A549 treated with Hydrocortisone at 1 μM for 4 hours (cell line): ENCODE measurements at places on chromosomes 12 and 14. TPM values are rescaled to one million over a fixed set of nuclear protein-coding genes. Genes with fewer than 3 reads are reported as not detected.

Gene TRIM9
- total RNA-seq, result 12.1 to 14.2 TPM (median 13.5 TPM) in 5 replicates

Gene GLI1
- 4.5 to 6.2 TPM (median 5.6 TPM) in 5 replicates for total RNA-seq

Gene KMT2D
- total RNA-seq, result 30.6 to 49.0 TPM (median 33.5 TPM) in 5 replicates

Gene AICDA
- total RNA-seq, result 0.13 to 0.28 TPM (median 0.24 TPM) in 5 replicates

Gene GLIPR1
- total RNA-seq, result 25.3 to 30.7 TPM (median 30.3 TPM) in 5 replicates

Gene DNAAF2
- 11.3 to 12.6 TPM (median 11.8 TPM) in 5 replicates for total RNA-seq

Gene KRT71
- total RNA-seq, result 0.05 TPM in 1 of 5 replicates, not detected in the others

Gene ATG101
- 89.9 to 103 TPM (median 94.3 TPM) in 5 replicates for total RNA-seq

Gene FAM90A1
- 0.09 to 0.31 TPM (median 0.18 TPM) in 5 replicates for total RNA-seq

Gene C12orf56
- 0.03 to 0.05 TPM in 2 of 5 replicates, not detected in the others for total RNA-seq

Gene KRT6C
- total RNA-seq, result 0.06 TPM in 1 of 5 replicates, not detected in the others

Gene CCDC197
- not detected in 5 replicates for total RNA-seq

Gene TMPRSS12
- total RNA-seq, result not detected in 5 replicates

Gene CIDEB
- total RNA-seq, result 0.13 to 0.22 TPM (median 0.22 TPM) in 5 replicates
